GM06990 (cell line): ENCODE measurements at places on chromosomes 13 and 19.

- DNase-seq = no peak
Observed at GRCh38 chr19:12481781-12482508, 2.7 kb downstream of the ZNF709 start.

DNA sequence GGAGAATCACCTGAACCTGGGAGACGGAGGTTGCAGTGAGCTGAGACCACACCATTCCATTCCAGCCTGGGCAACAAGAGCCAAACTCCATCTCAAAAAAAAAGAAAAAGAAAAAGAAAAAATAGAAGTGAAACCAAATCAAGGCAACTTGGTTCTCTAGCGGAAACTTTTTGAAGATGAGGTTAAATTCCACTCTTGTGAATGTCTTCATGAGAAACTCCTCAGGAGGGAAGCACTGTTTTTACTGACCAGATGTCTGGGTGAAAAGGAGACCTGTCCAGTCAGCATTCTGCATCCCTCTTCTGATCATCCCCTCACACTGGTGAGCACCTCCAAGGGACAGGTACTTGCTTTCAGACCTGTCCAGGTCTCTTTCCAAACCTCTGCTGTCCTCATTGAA lies 15.8 kb downstream of the BRD4 start:
- no peak for DNase-seq

GRCh38 chr19:12043752-12044422 lies 8.4 kb upstream of the ZNF433 start:
- DNase-seq = no peak

- no peak for DNase-seq
Observed at GRCh38 chr19:53537121-53537520, 824 bp upstream of the ZNF331 start.

DNA sequence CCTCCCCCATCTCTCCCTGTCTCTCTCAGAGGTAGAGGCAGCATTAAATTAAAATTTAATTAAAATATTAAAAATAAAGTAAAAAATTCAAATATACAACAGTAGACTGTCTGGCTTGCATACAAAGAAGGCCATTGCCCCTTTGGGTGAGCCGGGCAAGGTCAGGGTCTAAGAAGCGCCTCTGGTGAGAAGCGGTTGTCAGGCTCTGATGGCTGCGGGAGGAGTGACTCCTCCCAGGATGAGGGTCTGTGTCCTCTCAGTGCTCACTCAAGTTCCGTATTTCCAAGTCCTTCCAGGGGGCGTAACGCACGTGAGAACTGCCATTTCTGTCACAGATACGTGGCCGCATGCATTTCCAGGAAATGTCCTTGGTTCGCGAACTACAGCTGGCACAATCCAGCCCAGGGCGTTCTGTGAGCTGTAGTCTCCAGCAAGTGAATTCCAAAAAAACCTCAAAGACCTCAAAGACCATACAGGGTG lies 737 bp upstream of the ZNF181 start:
- DNase-seq = no peak

GRCh38 chr19:33609353-33609752 lies 12.4 kb upstream of the CHST8 start:
- DNase-seq = no peak

GRCh38 chr13:112255550-112256120 lies 120.5 kb upstream of the SPACA7 start:
- DNase-seq = no peak

GRCh38 chr19:14502334-14503092 lies 6.6 kb upstream of the GIPC1 start:
- DNase-seq = no peak

DNA sequence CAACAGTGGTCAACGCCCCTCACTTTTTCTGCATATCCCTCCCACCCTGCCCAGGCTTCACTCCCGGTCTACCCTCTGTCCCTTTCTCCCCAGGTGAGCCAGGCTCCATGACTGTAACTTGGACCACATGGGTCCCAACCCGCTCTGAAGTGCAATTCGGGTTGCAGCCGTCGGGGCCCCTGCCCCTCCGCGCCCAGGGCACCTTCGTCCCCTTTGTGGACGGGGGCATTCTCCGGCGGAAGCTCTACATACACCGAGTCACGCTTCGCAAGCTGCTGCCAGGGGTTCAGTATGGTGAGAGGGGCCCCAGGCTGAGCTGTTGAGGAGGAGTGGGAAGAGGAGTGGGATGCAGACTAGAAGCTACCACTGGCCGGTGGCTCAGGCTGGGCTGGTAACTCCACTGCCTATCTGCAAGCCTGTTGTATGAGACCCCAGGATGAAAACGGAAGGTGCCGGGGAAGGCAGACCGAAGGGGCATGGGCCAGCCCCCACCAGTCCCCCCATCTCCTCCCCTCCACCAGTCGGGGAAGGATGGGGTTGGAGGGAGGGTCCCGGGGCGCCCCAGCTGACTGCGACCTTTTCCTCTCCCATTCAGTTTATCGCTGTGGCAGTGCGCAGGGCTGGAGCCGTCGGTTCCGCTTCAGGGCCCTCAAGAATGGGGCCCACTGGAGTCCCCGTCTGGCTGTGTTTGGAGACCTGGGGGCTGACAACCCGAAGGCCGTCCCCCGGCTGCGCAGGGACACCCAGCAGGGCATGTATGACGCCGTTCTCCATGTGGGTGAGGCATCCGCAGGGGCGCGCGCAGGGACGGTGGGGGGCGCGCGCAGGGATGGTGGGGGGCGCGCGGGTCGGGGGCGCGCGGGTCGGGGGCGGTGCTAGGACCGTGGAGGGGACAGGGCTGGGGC lies 14.4 kb downstream of the ACP7 start:
- no peak for DNase-seq

GRCh38 chr19:51183629-51184028 lies 41.3 kb upstream of the CD33 start:
- no peak for DNase-seq

DNA sequence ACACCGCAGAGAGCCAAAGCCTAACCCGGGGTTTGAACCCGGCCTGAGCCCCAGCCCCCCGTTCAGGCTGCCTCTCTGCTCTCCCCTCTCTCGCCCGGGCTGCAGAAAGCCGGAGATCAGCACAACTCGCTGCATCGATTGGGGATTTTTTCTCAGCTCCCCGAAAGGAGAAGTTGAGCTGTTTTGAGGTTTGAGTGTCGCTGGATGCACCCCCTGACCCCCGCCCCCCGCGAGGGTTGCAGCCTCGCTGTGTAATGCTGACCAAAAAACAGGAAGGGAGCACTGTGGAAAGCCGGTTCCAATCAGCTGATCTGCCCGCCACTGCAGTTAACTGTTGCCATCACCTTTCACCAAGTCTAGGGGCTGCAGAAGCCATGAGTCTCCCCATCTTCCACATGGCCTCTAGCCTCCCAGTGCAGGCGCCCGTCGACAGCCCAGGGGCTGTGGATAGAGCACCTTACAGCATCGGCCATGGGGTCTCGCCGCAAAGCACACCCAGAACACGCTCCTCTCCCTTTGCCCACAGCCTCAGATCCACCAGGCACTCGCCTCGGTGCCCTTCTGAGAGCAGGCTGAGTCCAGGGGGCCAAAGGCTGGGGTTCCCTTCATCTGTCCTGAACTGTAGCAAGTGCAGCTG lies 34.5 kb downstream of the MYO9B start:
- peak; percentile 88 for DNase-seq

DNA sequence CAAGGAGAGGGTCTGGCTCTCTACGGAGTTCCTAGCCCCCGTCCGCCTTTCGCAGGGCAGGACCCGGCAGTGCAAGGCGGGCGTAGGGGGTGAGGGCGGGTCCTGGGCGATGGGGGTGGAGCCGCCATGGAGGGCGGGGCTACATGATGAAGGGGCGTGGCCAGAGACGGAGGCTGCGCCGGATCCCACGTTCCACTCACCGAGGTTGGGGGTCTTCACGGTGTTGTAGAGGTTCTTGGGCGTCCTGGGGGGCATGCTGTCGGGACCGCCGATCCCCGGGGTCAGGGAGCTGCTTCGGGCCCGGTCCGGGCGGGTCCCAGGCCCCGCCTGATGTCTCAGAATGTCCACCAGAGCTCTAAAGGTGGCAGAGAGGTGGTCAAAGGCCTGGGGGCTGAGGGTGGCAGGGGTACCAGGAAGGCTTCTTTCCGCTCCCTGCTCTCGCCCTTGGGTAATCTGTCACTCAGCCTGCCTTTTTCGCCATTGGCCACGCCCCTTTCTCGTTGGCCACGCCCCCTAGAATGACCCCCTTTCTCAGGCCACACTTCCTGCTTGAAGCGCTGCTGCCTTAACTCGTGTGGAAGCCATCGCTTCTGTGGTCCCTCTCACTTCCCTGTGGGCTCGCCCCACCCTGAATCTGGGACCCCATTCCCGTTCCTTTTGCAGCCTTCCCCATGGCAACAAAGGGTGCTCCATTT lies 2.5 kb downstream of the SHISA7 start:
- DNase-seq = no peak

DNA sequence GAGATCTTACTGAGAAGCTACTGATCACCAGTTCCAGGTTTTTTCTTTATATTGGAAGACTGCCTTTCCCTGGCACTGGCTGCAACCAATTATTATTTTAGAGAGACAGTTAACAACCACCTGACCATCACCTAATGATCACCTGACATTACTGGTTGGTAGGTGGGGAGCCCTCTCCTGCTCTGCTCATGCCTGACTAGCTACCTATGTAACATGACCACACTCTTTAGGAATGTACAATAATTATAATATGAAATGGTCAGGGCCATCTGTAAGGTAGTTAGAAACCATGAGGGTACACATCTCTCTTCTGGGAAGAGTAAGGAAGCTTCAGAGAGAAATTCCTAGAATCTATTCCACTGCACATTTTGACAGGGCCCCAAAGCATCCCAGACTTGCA lies 59.0 kb upstream of the SCEL start:
- no peak for DNase-seq

DNA sequence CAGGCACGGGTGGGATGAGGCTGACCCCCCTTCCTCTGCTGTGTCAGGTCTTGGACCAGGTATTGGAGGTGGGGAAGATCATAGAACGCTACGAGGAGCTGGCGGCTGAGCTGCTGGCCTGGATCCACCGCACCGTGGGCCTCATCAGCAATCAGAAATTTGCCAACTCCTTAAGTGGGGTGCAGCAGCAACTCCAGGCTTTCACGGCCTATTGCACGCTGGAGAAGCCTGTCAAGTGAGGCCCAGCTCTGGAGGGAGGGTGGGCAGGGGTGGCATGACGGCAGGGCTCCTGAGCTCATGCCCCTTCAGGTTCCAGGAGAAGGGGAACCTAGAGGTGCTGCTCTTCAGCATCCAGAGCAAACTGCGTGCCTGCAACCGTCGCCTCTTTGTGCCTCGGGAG lies 35.3 kb downstream of the SPTBN4 start:
- no peak for DNase-seq

- no peak for DNase-seq
Observed at GRCh38 chr13:112959701-112960542, 9.1 kb upstream of the MCF2L start.

GRCh38 chr19:21321134-21321533 lies 8.1 kb downstream of the ZNF708 start:
- DNase-seq = no peak
